ENCODE measurements at places on chromosomes 2 and 18. TPM values are rescaled to one million over a fixed set of nuclear protein-coding genes. Genes with fewer than 3 reads are reported as not detected.

Gene SERPINB3
- total RNA-seq, result 30.1 TPM

Gene LAMA3
- total RNA-seq, result 370 TPM

Gene PROC
- 7.1 TPM for total RNA-seq

DNA sequence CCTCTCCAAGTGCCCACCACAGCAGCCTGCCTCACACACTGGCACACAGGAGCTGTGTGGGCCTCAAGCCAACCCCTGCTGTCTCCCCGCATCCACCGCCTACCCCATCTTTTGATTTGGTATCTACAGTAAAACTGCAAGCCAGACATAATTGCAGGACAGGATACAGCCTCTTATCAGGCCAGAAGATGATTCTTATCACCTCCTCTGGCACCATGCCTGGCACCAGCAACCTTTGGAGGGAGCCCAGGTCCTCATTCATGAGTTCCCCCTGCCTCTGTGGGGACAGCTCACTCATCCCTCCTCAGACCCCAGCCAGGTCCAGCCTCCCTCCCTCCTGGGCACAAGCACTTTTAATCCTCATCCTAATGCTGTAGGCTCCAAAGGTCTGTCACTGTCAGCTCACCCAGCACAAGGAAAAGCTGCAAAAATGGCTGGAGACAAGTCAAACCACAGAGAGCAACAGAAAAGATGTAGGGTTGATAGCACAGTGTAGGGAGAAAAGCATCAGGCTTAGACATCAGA lies 9.7 kb downstream of the RAB11FIP5 start:
- peaks cover 25% of the 10 kb centered on the region for H3K4me1 ChIP-seq
- no peak for DNase-seq
- H3K4me3 ChIP-seq, result no peak overlapping the region
- no peak overlapping the region for H3K27ac ChIP-seq
- no peaks in the 10 kb centered on the region for H3K36me3 ChIP-seq
- H3K27me3 ChIP-seq, result no peaks in the 10 kb centered on the region

GRCh38 chr18:395456-396250 lies 104.8 kb downstream of the COLEC12 start:
- no peak for DNase-seq
- no peak overlapping the region for H3K4me3 ChIP-seq
- no peaks in the 10 kb centered on the region for H3K27me3 ChIP-seq
- peaks cover 45% of the 10 kb centered on the region for H3K4me1 ChIP-seq
- no peaks in the 10 kb centered on the region for H3K36me3 ChIP-seq

Gene ACADL
- 8.8 TPM for total RNA-seq

DNA sequence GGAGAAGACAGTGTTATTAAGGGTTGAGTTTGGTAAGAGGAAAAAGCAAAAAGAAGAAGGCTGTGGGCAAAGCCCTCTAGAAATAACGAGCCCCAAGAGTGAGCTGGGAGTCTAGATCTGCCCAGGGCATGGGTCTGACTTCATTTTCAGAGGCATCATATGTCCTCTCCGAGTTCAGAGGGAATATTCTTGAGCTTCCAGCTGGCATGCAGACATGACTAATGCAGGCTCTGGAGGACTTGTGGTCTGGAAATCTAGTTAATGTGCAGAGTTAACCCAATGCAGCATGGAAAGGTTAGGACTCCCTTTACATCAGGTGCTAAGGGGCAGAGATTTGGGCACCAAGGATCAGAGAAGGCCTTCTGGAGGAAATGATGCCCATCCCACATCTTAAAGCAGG lies 7.3 kb downstream of the ACMSD start:
- H3K4me1 ChIP-seq, result no peaks in the 10 kb centered on the region
- H3K36me3 ChIP-seq, result no peaks in the 10 kb centered on the region
- no peak overlapping the region for H3K27ac ChIP-seq
- DNase-seq, result no peak

Gene MYO5B
- 44.4 TPM for total RNA-seq

Gene KCNS3
- total RNA-seq, result 16.2 TPM

- no peaks in the 10 kb centered on the region for H3K4me1 ChIP-seq
- no peaks in the 10 kb centered on the region for H3K27me3 ChIP-seq
- DNase-seq, result no peak
- no peaks in the 10 kb centered on the region for H3K36me3 ChIP-seq
- H3K27ac ChIP-seq, result no peak overlapping the region
- H3K4me3 ChIP-seq, result no peak overlapping the region
These were observed 582.1 kb upstream of the SETBP1 start for GRCh38 chr18:44098551-44099098.

Gene MDH1B
- total RNA-seq, result 2.0 TPM

DNA sequence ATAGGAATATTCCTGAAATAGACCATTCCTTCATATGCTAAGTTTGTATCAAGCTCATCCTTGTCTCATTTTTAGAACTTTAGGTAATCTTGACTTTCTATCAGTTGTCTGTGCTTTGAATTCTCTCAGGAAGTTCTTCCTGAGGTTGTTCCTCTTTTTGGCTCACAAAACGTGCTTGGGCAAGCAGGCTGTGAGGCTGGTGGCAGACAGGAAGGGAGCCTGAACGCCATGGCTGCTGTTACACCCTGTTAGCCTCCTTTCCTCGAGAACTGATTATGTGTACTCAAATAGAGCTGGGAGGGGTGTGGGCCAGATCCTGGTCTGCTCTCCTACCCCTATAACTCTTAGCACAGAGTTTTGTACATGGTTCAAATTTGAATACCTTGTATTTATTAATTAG lies 136.4 kb upstream of the CELF4 start:
- no peaks in the 10 kb centered on the region for H3K27me3 ChIP-seq
- DNase-seq, result no peak
- no peak overlapping the region for H3K27ac ChIP-seq
- no peaks in the 10 kb centered on the region for H3K4me1 ChIP-seq
- H3K36me3 ChIP-seq, result no peaks in the 10 kb centered on the region

Gene SIX3
- total RNA-seq, result not detected

- H3K4me1 ChIP-seq, result no peaks in the 10 kb centered on the region
- no peaks in the 10 kb centered on the region for H3K27me3 ChIP-seq
- no peak for DNase-seq
- no peak overlapping the region for H3K4me3 ChIP-seq
- no peaks in the 10 kb centered on the region for H3K36me3 ChIP-seq
These were observed 353.6 kb upstream of the FSIP2 start for GRCh38 chr2:185384822-185385560.

- no peak overlapping the region for H3K27ac ChIP-seq
- H3K36me3 ChIP-seq, result peaks cover 70% of the 10 kb centered on the region
- H3K4me3 ChIP-seq, result no peak overlapping the region
- H3K4me1 ChIP-seq, result no peaks in the 10 kb centered on the region
- H3K27me3 ChIP-seq, result no peaks in the 10 kb centered on the region
These were observed 37.6 kb upstream of the CDKL4 start for GRCh38 chr2:39281391-39281790.
